Activated CD4-positive, alpha-beta T cell treated with anti-CD3 and anti-CD28 coated beads for 36 hours (primary cell): ENCODE measurements at places on chromosomes 4 and X. TPM values are rescaled to one million over a fixed set of nuclear protein-coding genes. Genes with fewer than 3 reads are reported as not detected.

GRCh38 chrX:153723351-153724251 is 586 bp downstream of the BCAP31 start:
- H3K4me3 ChIP-seq = peak overlapping the region; percentile 89
- no peaks in the 10 kb centered on the region for H3K27me3 ChIP-seq
- peak overlapping the region; percentile 87 for H3K27ac ChIP-seq
- H3K36me3 ChIP-seq = peaks cover 24% of the 10 kb centered on the region
- peak; percentile 71 for DNase-seq

Gene BLTP1
- 20.1 TPM for total RNA-seq

Gene GPR143
- total RNA-seq = not detected

DNA sequence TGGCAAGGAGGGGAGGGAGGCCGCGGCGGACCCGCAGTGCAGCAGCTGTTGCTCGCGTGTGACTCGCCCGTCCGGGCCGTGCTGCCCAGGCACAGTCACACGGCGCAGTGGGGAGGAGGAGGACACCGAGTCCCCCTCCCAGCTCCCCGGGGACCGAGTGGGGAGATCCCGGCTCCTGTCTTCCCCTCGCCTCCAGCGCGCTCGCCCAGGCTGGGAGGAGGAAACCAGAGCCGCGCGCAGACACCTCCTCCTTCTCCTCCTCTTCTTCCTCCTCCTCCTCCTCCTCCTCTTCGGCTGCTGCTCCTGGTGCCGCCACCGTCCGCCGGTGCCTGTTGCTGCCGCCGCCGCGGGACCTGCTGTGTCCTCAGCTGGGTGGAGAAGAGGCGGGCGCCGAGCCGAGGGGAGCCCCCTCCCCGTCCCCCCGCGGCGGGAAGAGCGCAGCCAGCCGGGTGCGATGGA is at the start of gene TBC1D1:
Gene TBC1D1 (plus strand): TSS at position 284 of the 459 bp plus-strand sequence. CDS start 11,012 bp downstream, outside the sequence.
- H3K4me3 ChIP-seq = peak within 1 kb of the TSS; percentile 78
- no peaks in the 10 kb centered on the region for H3K36me3 ChIP-seq
- H3K27ac ChIP-seq = peak within 1 kb of the TSS; percentile 93
- DNase-seq = peak; percentile 63

DNA sequence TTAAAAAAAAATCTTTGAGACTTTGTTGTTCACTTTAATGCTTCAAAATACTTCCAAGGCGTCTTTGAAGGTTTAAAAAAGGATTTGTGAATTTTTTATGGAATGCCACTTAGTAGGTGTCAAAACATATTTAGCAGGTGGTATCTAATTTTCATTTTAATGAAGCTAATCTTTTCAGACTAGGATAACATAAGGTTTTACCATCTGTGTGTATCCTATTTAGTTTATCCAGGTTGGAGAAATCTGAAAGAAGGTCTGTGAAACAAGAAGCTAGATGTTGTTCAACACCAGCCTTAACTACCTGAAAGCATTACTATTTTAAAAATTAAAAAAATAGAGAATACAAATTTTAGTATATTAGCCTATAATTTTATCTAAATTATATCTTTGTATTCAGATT is 193.4 kb downstream of the GRID2 start:
- H3K4me3 ChIP-seq = no peak overlapping the region
- no peaks in the 10 kb centered on the region for H3K27me3 ChIP-seq
- DNase-seq = no peak

DNA sequence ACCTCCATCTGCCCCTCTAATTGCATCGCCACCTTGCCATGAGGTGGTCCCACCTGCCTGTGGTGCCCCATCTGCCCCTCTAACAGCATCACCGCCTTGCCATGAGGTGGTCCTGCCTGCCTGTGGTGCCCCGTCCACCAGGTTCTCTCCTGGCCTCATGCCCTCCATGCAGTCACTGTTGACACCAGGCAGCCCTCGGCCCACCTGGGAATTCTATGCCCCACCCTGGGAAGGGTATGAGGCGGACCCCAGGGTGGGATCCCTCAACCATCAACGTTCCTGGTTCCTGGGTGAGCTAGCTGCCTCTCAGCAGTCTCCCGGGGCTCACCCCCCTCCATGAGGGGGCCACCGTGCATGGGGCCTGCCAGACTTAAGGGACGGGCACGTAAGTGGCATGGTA is 38.9 kb downstream of the ACOX3 start:
- H3K27me3 ChIP-seq = no peaks in the 10 kb centered on the region
- DNase-seq = no peak
- H3K27ac ChIP-seq = no peak overlapping the region
- peaks cover 13% of the 10 kb centered on the region for H3K36me3 ChIP-seq
- H3K4me3 ChIP-seq = no peak overlapping the region
- H3K4me1 ChIP-seq = no peaks in the 10 kb centered on the region

GRCh38 chr4:113643505-113643904 is 118.0 kb downstream of the CAMK2D start:
- DNase-seq = no peak
- H3K36me3 ChIP-seq = peaks cover 25% of the 10 kb centered on the region
- no peaks in the 10 kb centered on the region for H3K27me3 ChIP-seq
- H3K27ac ChIP-seq = no peak overlapping the region
